ENCODE measurements at places on chromosomes 2 and 18.

GRCh38 chr2:34291076-34291475 lies 692.0 kb upstream of the FAM98A start:
- DNase-seq, result no peak

DNA sequence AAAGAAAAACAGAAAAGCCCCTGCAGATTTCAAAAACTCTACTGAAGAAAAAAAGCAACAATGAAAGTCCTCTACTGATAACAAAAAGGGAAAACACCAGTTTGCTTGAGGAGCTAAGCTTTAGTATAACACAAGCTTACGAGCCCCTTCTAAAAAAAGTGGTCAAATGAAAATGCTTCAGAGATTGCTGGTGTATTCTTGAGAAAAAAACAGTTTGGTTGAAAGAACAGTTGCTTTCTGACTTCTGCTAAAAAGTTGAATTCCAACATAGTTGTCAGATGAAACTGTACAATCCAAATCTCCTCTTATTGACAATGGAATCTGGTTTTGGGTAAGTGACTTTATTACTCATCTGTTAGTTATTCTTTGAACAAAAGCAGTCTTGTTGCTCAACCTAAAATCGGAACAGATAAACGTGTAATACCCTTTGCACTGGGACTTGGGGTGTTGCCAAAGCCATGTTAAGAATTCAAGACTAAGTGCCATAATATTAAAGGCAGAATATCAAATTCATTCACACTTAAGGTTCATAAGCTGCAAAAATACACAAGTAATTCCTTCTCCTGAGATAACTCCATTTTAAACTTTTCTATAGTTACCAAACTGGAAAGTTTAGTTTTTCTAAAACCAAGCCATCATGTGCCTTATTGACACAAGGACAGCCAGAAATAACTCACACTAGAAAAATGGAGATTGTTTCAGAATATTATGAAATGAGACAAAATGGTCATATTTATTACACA lies 45.3 kb upstream of the SPAG16 start:
- DNase-seq, result no peak

DNA sequence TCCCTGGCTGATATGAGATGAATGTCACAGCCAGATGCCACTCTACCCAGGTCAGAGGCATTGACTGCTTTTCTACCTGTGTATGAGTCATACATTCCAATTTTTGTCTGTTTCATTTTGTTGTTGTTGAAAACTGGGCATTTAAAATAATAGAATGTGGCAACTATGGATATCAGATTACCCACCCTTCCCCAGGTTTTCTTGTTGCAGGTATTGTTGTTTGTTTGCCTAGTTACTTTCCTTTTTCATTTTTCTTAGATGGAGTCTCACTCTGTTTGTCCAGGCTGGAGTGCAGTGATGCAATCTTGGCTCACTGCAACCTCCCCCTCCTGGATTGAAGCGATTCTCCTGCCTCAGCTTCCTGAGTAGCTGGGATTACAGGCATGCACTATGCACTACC lies 70.2 kb downstream of the LRRC30 start:
- DNase-seq, result no peak

DNA sequence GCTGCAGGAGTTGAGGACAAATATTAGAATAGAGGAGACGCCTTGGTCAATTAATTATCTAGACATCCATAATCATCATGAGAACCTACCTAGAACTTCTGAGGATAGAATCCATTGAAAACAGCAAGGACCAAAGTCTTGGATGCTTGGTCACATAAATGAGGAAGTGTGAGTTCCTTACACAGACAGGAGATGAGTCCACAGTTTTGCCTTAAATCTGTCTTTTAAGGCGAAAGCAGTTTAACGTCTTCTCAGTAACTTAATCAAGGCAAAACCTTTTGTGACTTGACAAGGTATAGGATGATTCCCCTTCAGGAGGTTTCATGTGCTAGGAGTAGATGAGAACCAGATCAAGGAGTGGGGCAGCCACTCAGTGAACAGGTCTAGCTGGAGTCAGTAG lies 1783.2 kb upstream of the CELF4 start:
- DNase-seq, result no peak

All from effector memory CD8-positive, alpha-beta T cell (primary cell).